ENCODE measurements at places on chromosomes 13 and 19.

DNA sequence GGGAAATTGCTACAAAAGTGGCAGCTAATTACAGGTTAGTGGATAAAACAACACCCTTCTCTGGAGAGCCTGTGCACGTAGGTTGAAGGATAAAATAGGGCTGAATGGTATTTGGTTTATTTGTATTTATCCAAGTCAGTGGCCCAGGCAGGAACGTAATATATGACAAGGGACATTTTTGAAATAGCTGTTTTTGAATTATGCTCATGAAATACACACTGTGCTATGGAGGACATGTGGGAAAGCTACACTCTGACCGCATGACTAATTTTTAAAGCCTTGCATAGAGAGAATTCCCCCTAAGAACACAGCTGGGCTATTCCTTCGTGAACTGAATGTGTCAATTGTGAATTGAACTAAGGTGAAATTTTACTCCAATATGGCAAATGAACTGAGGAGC, 292.1 kb upstream of the MAB21L1 start:
- no peak for DNase-seq

DNA sequence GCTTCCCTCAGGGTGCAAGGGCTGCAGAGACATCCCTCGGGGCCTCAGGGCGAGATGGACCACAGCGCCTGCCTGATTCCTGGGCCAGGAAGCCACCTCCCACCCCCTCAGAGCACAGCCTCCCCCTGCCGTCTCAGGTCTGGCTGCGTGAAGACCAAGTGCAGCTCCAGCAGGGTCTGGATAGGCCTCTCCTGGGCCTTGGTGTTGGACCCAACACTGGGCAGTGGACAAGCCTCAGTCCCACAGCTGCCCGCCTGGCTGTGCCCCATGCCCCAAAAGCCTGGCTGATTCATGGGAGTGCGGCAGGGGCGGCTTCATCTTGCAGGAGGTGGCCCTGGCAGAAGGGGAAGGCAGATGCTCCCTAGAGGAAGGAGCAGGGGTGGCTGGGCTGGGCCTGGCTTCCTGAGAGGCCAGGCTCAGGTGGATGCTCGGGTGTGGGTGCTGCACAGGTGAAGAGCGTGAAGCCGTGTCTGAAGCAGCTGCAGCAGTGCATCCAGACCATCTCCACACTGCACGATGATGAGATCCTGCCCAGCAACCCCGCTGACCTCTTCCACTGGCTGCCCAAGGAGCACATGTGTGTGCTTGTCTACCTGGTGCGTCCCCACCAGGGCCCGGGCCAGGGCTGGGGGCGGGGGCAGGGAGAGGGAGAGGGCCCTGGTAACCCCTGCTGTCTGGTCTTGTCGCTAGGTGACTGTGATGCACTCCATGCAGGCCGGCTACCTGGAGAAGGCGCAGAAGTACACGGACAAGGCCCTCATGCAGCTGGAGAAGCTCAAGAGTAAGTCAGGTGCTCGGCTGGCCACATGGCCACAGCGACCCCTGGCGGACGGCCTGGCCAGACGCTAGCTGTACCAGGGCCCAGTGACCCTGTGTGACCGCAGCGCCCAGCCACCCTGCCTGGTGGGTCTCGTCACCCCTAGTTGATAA, 21.7 kb downstream of the MAU2 start:
- DNase-seq, result peak; percentile 56

DNA sequence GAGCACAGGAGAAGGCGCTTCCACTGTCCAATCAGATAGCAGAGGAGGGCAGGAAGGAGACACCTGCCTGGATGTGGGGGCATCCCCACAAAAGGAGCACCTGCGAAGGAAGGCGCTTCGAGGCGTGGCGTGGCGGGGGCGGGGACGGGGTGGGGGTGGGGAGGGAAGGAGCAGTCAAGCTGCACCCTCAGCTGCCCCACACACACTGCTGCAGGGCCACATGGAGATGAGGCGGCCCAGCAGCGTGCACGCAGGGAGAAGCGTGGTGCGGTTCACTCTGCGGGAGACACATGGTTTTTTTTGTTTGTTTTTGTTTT, 21.4 kb downstream of the ANKRD27 start:
- no peak for DNase-seq

- no peak for DNase-seq
These were observed 11.7 kb upstream of the PTPRS start for GRCh38 chr19:5352229-5352763.

DNA sequence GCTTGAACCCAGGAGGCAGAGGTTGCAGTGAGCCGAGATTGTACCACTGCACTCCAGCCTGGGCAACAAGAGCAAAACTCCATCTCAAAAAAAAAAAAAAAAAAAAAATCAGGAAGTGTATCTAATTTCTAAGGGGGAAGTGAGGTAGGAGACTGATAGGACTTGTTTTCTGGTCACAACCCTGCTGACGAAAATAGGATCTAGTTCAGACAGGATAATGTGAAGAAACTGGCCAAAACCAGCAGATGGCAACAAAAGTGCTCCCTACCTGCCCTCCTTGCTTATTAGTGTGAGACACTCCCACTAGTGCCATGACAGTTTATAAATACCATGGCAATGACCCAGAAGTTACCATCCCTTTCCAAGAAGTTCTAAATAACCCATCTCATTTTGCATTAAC, 36.0 kb upstream of the KPNA3 start:
- DNase-seq, result no peak

DNA sequence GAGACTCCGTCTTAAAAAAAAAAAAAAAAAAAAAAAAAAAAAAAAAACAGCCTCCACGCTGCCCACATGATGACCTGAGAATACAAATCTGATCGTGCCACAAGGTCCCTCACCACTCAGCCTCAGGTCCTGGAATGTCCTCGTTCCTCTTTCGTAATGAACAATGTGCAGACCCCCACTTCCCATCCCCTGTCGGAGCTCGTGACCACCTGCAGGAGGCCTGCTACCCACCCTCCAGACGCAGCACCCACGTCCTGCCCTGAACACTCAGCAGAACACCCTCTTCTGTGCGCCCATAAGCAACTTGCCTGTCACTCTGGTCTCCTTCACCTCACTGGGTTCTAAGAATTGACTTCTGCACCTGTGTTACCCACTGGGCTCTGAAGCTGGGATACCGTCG, 166.4 kb downstream of the KATNAL1 start:
- DNase-seq, result no peak

DNA sequence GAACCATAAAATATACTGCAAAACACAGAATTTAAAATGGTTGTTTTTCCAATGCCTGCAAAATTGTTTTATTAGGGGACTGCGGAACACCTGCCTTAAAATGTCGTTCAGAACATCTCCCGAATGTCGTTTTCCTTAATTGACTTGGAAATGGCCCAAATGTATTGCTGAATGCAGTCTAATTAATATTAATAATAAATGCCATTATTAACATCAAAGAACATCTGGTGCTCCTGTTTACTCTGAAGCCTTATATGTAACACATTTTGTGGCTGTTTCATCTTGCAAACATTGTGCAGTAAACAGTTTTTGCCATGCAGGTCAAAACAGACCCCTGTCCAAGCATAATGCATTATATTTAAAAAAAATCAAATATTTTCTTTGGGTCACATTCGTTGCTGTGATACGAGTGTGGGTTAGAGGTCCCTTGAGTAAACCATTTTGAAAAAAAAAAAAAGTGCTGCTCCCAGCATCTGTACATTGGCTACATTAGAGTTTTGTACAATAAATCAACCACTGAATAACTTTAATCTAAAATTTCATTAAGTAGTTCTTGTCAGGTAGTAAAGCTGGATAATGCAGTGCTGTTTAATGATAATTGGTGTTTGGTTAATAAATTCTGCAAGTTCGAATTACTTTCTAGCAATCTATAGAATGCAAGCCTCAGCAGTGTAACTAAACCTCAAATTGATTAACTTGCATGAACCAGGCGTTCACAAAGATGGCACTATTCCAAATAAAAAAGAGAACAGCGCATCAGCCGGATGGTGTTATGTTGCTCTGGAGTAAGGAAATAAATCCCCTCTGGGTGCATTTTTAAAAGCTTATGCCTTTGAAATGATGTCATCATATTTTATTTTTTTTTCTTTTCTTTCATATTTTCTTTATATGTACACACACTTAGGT, 140.2 kb downstream of the ZNF536 start:
- DNase-seq, result no peak

GRCh38 chr19:16516923-16517610, 20.9 kb downstream of the C19orf44 start:
- no peak for DNase-seq

DNA sequence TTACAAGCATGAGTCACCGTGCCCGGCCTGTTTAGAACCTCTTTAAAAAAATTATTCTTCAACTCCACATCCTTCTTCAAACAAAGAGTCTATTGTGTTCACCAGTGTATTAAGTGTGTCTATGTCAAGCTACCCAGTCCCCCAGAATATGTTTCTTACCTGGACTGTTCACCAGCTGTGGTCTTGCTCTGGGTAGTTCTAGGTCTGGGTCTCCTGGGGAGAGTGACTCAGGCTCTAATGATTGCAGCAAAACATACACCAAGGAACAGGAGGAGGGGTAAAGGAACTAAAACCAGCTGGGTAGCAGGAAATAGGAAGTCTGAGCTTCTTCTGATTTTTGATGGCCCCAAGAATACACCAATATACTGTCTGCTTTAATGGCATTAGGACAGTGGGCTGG, at the start of gene FPR1:
TSS of gene FPR1 (minus strand) at position 224 of the 400 bp plus-strand sequence. CDS start 4,884 bp downstream, outside the sequence.
- DNase-seq, result no peak

- DNase-seq, result peak; percentile 21
These were observed 801 bp downstream of the KCTD12 start for GRCh38 chr13:76885203-76886004.

DNA sequence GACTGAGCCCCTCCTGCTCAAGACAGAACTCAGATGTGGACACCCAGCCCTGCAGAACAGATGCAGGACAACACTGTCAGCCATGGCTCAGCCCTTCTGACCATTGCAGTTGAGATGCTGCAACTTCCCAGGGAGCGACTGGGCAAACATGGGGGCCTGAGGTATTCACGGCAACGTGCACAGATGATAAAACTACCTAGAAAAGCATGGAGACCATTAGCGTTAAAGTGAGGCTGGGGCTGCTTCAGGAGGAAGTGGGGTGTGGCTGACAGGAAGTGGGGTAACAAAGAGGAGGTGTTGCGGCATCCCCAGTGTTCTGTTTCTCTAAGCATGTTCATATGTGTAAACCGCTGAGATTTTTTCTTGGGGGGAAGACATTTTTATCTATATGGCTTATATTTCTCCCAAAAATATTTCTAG, 1.3 kb upstream of the SIGLEC9 start:
- DNase-seq, result no peak

DNA sequence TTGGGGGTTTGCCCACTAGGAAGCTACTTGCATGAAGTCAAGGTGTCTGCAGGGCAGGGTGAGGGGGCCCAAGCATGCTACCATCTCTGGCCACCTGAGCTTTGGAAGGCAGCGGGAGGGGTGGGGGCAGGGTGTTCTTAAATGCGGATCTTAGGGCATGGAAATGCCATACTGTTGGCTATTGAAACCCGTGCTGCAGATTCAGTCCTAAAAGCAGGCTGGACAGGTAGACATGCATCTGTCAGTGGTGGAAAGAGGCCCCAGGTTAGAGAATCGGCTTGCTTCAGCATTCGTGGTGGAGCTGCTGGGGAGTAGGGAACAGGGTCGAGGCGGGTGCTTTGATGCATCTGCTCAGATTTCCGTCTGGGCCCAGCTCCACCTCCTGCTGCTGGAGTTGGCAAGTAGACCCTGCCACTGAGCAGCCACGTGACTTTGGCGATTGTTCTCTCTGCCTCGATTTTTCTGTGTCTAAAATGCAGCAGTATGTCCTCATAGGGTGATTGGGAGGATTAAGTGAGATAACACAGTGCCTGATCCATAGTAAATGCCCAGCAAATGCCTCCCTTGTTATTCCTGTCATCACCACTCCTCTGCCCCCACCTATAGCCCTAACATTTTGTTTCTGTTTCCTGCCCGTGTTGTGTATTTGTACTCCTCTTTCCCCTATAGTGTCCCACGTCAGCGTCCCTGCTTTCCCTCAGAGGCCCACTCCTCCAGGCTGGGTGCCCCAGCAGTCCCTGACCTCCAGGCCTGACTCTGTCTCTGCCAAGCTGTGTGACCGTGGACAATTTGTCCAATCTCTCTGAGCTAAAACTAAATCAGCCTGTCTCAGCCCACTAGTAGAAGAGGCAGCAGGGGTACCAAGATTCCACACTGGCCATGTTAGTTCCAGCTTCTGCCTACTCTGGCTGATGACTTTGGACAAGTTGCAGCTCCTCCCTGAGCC, 5.8 kb downstream of the PPP1R37 start:
- DNase-seq, result peak; percentile 81

GRCh38 chr19:52343548-52343947, 7.5 kb downstream of the ZNF610 start:
- DNase-seq, result peak; percentile 1

GRCh38 chr19:17469092-17469480, 1.2 kb upstream of the SLC27A1 start:
- no peak for DNase-seq

DNA sequence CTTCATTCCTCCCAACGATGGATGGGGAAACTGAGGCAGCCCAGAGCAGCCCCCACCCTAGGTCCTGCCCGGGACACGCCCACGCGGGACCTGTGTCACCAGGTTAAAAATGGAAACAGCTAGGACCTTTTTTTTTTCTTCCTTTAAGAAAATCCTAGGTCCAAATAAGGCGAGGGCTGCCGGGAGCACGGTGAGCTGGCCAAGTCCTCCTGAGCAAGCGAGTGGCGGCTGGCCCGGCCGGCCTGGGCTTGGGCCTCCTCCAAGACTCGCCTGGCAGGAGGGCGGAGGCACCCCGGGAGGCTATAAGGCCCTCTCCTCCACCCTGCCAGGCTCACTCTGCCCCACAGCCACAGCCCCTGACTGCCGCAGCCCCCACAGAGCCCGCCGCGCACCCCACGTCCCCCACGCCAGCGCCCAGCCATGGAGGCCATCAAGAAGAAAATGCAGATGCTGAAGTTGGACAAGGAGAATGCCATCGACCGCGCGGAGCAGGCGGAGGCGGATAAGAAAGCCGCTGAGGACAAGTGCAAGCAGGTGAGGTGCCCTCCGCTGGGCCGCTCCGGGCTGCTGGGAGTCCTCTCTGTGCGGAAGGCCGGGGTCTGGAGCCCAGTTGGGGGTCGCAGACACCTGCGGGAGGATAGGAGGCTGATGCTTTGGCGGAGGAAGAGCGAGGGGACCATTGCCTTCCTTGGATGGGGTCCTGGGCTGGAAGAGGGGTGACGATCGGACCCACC, 8.9 kb upstream of the TPM4 start:
- DNase-seq, result peak; percentile 57
